Right atrium auricular region (tissue), 2 donors: ENCODE measurements at places on chromosomes 1 and 21. TPM values are rescaled to one million over a fixed set of nuclear protein-coding genes. Genes with fewer than 3 reads are reported as not detected.
A peak's percentile ranks its signal among the peaks of the same experiment; 100 is the strongest.

Gene ITSN1
- 49.9 TPM for total RNA-seq

Gene ELF3
- total RNA-seq: not detected

Gene AK5
- 2.2 TPM for total RNA-seq

GRCh38 chr21:16357994-16358393 lies 628.2 kb downstream of the USP25 start:
- no peak for DNase-seq

GRCh38 chr1:10575616-10576015 lies 100.9 kb downstream of the PEX14 start:
- DNase-seq: no peak

GRCh38 chr1:113488576-113489177 lies 98.4 kb downstream of the MAGI3 start:
- no peak for DNase-seq

GRCh38 chr21:40386294-40386911 lies 460.6 kb downstream of the DSCAM start:
- DNase-seq: peak; percentile 60

DNA sequence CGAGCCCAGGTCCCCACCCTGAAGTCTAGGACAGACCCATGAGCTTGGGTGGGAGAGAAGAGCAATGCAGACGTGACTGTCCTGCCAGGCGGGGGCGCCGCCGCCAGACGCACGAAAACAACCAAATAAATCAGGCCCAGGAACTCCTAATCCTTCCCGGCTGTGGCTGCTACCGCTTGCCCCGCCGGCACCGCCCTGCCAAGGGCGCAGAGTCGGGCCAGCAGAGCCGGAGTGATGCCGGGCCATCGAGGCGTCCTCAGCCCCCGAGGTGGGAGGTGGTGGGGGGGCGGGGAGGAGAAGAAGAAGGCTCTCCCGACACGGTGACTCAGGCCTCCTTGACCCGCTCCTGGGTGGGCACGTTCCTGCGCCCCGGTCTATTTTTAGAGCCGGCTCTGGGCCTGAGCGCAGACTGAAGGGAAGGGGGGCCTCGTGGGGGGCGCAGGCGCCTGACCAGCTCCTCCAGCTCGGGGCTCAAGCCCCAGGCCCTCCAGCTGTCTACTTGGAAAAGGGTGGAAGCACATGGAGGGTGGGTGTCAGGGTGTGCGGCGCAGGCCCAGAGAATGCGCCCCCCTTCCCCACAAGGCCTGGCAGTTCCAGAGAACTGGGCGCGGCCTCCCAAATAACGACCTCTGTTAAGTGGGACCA lies 10.7 kb upstream of the COL16A1 start:
- peak; percentile 90 for DNase-seq
